ENCODE measurements at places on chromosomes 4 and X.

GRCh38 chr4:75484190-75484589 is 30.0 kb downstream of the RCHY1 start:
- DNase-seq: no peak

- no peak for DNase-seq
These were observed 9.0 kb upstream of the KLHL2 start for GRCh38 chr4:165198329-165198728.

DNA sequence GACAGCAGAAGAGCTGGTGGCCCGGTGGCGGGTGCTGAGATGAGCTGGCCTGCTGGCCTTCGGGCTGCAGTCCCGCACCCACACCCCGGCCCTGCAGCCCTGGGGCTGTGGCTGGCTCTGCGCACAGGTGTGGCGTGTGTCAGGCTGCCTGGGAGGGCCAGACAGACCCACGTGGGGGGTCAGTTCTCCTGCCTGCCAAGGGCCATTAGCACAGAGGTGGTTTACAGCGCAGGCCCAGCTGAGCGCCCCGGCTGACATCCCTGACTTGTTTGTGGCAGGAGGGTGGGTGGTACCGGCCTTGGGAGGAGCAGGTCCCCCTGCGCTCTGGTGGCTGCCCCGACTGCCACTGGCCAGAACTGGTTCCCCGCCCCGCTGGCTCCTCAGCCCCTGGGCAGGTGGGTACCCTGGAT is 9.4 kb upstream of the HGFAC start:
- no peak for DNase-seq

GRCh38 chr4:3226944-3227343 is 22.0 kb upstream of the MSANTD1 start:
- DNase-seq: no peak

DNA sequence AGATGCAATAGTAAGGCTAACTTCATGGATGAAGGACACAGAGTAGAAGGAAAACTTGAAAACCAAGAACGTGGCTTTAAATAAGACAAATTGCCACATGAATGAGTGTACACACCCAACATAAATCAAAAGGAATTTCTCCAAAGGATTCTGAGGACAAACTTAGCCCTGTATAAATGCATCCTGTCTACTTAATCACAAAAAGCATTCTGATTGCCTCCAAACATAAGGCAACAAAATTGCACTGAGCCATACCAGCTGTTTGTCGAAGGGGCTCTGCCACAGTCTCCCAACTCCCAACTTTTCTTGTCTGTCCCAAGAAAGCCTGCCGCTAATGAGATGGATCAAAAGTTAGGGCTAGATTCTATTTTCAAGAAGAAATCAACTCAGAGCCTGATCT is 194.3 kb downstream of the SOWAHB start:
- DNase-seq: no peak

DNA sequence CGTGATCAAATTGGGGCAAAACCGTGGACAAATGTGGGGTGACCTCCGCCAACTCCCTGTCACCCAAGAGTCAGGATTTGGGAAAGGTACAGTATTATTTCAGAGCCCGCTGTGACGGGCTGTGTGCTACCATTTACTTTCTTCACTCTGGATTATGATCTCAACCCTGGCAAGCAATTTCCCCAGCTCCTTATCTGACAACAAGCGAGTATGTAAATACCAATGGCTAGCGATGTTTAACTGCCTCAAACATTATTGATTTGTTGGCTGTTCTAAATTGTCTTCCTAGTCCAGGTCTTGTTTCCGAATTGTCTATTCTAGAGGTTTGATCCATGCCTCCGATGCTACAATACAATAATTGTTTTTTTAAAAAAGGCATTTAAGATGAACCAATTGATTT is 17.7 kb upstream of the PITX2 start:
- no peak for DNase-seq

DNA sequence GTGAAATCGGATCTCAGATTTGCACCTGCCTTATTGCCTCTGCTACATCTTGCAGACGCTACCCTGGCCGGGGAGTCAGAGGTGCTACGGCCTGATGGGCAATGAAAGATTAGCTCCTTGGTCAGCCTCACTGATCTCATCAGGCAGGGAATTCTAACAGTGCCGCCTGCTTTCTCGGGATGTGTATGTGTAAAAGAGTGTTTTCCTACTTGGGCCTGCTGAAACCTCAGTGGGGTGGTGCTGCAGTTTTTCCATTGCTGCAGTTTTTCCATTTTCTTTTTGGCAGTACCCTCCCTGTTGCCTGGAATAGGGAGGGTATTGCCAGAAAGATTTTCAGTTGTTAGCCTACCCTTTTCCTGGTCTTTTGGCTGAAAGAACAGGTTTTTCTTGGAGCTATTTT is 117.5 kb downstream of the CDKL5 start:
- DNase-seq: no peak

DNA sequence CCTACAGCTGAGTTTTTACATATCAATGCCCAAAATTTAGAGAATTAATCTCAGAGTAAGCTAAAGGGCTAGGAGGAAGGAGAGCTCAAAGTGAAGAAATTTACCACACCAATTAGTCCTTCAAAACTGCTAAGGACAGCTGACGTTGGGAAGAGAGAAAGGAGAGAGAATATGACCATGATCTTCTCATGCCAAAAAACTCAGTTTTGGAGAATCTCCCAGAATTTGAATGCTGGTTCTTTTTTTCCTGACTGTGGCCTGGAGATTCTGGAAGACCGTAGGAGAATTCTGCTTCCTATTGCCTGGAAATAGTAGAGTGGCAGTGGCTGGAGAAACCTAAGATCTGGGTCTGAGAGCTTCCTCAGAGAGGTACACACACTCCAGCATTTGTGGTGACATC is 834.4 kb upstream of the SLIT2 start:
- no peak for DNase-seq

DNA sequence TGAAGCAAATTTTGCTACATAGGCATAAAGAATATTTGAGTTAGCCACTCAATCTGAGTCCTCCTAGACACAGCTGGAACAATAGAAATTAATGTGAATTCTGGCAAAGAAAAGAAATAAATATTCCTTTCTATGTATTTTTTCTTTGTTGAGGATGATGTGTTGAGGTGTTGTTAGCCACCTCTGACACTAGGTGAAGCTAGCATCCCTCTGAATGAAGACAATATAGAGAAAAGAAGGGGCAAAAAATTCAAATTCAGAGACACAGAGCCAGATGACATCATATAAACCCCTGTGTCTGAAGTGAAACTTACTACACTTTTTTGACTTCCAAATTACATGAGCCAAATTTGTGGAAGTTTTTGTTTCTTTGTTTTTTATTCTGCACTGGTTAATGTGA is 34.6 kb upstream of the TMPRSS11D start:
- no peak for DNase-seq

DNA sequence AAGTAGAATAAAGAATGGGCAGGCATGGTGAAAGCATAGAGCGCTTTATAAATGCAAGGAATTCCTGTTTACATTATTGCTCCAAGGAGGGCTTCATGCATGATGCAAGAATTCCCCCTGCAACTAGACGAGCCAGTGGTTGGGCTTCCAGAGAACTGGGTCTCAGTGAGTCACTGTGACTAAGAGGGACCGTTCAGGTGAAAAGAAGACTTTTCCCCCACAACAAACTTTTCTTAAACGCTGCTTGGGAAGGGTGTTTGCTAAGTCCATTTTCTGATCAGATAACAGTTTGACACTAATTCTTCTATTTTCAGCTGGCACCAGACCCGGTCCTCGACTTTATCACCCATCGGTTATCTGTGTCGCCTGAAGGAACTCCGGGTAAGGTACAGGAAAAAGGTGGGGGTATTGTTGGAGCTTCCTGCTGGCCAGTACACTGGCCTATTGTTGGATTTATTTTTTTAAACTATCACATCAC is 40.1 kb downstream of the LDB2 start:
- no peak for DNase-seq

GRCh38 chr4:64777286-64777685 is 368.0 kb upstream of the TECRL start:
- no peak for DNase-seq

GRCh38 chr4:157564771-157565170 is 344.2 kb downstream of the GRIA2 start:
- DNase-seq: no peak

- no peak for DNase-seq
These were observed 46.7 kb downstream of the GPRASP3 start for GRCh38 chrX:102767287-102767686.

DNA sequence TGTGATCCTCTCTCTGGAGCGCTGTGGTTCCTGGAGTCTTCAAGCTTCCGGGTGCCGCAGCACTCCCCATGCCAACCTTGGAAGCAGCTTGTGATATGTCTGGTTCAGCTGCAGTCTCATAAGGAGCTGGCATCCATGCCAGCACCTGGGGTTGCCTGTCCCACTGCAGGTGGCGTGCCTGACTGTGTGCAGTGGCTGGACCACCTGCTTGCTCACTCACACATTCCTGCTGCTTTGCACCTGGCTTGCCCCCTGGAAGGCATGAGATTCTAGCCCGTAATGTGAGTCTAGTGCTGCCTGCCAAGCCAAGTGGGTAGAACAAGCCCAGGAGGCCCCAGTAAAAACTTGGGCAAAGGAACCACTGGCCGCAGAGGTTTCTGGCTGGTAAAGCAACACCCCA is 687.2 kb upstream of the AADAT start:
- no peak for DNase-seq

DNA sequence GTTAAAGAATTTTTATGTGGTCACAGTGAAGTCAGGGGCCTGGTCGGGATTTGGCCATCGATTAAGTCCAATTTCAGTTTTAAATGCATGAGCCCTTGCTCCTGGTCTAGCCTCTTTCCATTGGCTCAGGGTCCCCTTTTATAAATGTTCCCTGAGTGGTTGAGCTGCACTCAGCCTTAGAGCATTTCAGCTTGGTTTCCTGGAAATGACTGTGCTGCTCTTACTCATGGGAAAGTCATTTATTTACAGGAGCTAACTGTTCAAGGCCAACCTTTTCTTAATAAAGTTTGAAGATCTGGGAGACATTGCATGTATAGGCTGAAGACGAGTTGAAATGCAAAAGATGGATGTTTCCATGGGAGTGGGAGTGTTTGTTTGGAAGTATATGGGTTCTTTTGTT is 98.8 kb upstream of the CLNK start:
- no peak for DNase-seq

GRCh38 chrX:11755724-11756123 is 2.3 kb upstream of the MSL3 start:
- no peak for DNase-seq

- no peak for DNase-seq
These were observed 2.2 kb upstream of the FBXL5 start for GRCh38 chr4:15657366-15657765.

GRCh38 chr4:14874990-14875389 is 127.3 kb upstream of the CPEB2 start:
- DNase-seq: peak; percentile 48

GRCh38 chr4:153241970-153242838 is 38.0 kb downstream of the TRIM2 start:
- no peak for DNase-seq

DNA sequence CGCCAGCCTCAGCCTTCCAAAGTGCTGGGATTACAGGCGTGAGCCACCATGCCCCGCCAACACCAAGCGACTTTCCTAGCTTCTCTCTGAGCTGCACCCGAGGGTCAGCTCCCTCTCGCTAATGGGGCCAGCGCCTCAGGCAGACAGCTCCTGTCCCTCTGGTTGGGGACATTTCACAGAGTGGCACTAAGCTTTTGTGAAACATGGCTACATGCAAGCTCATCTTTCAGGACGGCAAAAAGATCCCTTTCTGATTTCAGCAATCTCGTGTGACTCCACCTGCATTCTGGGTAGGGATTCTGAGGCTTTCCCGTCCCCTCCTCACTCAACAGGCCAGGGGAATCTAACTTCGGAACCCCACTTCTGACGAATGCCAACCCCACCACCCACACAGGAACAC is 31.0 kb upstream of the C4orf50 start:
- no peak for DNase-seq

DNA sequence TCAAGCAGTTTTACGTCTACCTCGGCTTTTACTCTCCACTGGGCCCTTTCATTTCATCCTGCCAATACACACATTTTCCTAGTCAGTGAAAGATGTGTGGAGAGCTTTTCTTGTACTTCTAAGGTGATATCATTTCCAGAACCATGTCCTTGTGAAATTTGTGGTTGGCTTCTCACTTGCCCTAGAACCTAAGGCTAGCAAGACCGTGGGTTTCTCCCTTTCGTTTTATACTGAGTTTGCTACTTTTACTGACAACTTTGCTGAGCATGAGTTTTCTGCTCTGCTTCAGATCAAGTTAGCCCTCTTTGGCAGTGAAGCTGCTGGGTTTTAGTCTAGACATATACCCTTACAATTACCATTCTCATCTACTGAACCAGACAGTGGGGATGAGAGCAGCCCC is 95.7 kb upstream of the FRMPD4 start:
- no peak for DNase-seq

GRCh38 chr4:7154351-7154981 is 37.9 kb upstream of the SORCS2 start:
- DNase-seq: no peak

DNA sequence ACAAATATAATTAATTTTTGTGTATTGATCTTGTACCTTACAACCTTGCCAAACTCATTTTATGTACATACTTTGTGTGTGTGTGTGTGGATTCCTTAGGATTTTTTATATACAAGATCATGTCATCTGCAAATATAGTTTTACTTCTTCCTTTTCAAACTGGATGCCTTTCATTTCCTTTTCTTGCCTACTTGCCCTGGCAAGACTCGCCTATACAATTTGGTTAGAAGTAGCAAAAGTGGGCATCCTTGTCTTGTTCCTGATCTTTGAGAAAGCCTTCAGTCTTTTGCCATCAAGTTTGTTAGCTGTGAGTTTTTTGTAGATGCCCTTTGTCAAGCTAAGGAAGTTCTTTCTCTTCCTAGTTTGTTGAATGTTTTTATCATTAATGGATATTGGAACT is 30.5 kb downstream of the RUFY3 start:
- DNase-seq: no peak

DNA sequence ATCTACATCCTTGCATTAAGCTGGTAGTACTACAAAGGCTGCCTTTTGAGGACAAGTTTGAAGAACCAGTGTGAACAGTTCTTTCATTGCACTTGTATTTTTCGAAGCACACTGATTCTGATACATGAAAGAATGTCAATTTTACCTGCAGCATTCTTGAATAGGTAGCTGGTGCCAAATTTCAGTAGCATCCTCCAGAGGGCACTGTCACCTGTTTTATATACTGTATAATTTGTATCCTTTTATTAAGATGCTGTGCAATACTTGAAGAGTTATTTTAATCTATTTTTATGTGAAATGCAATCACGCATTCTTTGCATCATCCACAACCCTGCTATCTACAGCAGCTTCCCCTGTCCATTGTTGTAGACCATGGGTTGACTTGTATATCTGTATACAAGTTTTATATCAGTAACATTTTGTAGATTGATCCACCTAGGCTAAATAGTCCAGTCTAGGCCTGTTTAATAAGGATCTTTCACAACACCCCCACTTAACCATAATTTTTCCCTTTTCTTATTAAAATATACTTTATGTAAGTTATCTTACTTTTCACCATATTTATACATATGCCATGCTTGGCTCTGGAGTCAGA is 325.7 kb downstream of the PCDH7 start:
- DNase-seq: no peak

Data from GM06990 (cell line).